ENCODE measurements at places on chromosomes 7 and 10. TPM values are rescaled to one million over a fixed set of nuclear protein-coding genes. Genes with fewer than 3 reads are reported as not detected.
A peak's percentile ranks its signal among the peaks of the same experiment; 100 is the strongest.

DNA sequence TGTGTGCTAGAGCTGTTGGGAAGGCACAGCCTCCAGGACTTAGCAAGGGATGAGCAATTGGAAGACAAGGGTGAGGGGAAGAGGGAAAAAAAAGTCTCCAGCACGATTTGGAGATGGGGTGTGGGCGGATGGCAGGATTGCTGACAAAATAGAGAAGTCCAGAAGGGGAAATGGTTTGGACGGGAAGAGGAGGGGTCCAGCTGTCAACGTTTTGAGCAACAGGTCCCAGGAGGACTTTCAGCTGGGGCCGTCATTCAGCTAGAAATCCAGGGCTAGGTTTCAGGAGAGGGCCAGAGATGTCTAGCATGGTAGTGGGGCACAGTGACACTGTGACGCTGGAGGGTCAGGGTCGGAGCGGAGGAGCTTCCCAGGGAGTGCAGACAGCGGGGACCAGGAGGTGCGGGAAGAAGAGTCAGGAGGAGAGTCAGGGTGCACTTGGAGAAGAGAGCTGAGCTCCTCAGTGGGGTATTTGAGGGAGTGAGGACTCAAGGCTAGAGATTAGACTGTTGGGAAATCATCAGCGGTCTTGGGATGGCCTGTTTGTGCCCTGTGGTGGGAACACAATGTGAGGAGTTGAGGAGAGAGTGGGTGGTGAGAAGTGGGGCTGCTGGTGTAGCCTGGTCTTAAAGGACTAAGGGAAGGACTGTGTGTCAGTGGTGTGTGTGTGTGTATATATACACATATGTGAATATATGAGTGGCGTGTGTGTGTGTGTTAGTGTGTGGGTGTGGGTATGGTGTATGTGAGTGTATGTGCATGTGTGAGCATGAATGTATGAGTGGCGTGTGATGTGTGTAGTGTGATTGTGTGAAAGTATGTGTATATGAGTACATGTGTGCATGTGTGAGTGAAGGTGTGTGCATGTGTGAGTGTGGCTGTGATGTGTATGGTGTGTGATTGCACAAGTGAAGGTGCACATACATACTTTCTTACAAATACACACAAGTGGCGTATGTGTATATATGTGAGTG lies 3.8 kb downstream of the ZYX start:
- DNase-seq, result no peak

Gene CDHR1
- polyA plus RNA-seq, result not detected

DNA sequence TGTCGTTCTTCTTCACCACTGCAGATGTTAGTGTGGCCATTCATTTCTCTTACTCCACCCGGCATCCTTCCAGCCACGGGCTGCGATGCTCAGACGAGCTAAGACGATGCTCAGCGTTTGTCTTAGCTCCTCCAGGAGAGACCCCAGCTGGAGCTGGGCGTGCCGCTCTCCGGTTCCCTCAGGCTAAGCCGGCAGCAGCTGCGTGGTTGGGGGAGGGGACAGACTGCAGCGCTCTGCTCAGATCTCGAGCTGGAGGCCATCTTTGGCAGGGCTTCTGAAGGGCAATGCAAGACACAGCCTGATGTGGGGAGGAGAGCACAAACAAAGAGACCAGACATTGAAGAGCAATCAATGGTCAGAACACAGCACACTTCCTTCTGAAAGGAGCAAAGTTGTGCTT lies 4.8 kb downstream of the INA start:
- DNase-seq, result no peak

Gene HOXA10
- 0.47 TPM for polyA plus RNA-seq

DNA sequence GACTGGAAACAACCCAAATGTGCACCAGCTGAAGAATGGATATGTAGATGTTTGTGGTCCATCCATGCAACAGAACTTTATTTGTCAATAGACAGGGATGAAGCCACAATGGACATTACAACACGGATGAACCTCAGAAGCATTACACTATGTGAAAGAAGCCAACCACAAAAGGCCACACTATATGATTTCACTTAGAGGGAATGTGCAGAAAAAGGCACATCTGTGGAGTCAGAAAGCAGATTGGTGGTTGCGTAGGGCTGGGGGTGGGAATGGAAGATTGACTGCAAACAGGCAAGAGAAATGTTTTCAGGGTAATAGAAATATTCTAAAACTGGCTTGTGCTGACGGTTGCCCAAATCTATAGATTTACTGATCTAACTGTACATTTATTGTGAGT lies 34.3 kb upstream of the WASHC2A start:
- peak; percentile 39 for DNase-seq

- DNase-seq, result no peak
Observed at GRCh38 chr7:118222591-118222990, 1.9 kb upstream of the ANKRD7 start.

DNA sequence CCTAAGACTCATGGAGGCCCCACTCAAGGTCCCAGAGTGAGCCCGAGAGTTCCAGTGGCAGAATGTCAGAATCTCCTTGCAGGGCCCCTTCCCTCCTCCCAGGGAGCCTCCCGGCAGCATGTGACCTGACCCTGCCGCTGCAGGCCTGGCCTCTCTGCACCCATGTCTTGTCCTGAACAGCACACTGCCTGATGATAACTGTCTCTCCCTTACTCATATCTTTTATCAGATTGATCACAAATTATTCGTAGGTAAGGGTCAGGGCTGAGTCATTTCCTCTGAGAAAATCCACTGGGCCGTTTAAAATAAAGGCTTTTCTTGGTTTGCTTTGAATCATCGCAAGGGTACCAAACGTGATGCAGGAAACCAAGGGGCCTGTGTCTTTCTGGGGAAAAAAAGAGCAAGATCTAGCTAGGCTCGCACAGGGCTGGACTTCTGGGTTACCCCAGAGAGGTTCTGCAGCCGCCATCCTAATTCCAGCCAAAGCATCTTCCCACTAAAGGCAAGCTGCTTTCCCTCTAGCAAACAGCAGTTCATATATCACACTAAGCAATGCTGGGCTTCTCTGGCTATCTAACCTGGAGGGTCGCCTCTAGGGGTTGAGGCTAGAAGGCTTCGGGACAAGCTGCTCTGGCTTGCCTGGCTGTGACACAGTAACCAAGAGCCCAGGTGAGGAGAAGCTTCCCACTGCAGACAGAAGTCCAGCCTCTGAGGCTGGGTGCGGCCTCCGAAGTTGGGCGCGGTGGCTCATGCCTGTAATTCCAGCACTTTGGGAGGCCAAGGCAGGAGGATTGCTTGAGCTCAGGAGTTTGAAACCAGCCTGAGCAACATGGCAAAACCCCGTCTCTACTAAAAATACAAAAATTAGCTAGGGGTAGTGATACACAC lies 104.9 kb downstream of the SPDYE5 start:
- no peak for DNase-seq

Gene TNS3
- 131 TPM for polyA plus RNA-seq

GRCh38 chr10:68099736-68100135 lies 9.6 kb upstream of the MYPN start:
- no peak for DNase-seq

DNA sequence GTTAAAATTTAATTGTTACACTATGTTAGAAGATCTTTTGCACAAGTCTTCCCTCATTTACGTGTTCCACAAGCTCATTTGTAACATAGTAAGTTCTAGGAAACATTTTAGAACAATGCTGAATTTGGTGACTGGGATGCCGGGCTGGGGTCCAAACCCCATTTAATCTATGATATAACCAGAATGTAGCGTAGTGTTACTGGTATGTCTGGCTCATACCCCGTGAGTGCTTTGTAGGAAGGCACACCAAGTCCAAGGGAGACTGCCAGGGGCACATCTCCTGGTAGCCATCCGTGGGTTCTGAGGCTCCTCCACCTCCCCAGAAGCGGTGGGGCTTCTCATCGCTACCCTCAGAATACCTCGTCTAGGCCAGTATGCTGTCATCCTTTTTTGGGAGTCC lies 21.3 kb upstream of the TMEM236 start:
- no peak for DNase-seq

Gene BZW2
- 84.4 TPM for polyA plus RNA-seq

DNA sequence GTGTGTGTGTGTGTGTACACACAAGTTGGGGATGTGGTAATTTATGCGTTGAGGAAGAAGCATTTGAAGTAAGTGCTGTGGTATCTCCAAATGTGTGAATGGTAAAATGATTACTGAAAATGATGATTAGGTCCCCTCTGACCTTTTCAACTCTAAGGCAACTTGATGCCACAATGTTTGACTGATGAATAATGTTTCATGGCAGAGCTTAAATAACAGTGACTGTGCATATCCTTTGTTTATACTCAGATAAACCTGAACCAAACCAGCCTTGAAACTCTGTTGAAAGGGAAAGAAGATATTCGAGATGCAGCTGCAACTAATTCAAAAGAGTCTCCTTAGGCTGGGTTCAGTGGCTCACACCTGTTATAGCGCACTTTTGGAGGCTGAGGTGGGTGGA lies 64.8 kb upstream of the YAE1 start:
- DNase-seq, result no peak

Data from AG04450 (cell line).